ENCODE measurements at places on chromosomes 16 and 17. TPM values are rescaled to one million over a fixed set of nuclear protein-coding genes. Genes with fewer than 3 reads are reported as not detected.

The DNAAF1 gene
- not detected for total RNA-seq

The AURKB gene
- total RNA-seq, result 1.1 TPM

The CCDC144A gene
- 4.0 TPM for total RNA-seq

The GJD3 gene
- total RNA-seq, result not detected

GRCh38 chr16:87733190-87733589 is 32.6 kb downstream of the KLHDC4 start:
- no peak for DNase-seq

- no peak for DNase-seq
Measured at GRCh38 chr16:70421014-70421413, 17.9 kb downstream of the ST3GAL2 start.
